ENCODE measurements at places on chromosomes 7 and 10.

DNA sequence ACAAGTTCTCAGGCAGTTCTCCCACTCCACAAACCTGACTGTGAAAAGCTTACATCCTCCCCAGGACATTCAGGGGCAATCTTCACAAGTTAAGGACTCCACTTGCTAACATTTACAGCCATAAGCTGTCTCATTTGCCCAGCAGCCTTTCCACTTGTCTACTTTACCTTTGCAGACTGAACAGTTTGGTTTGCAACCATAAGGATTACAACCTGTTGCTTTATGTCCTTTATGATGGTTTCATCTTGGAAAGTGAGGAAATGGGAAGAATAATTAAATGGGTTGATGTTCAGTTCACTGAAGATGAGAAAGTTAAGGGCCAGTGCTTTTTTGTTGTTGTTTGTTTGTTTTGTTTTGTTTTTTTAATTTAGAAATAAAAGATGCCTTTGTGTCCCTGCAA lies 92.4 kb downstream of the FAM204A start:
- DNase-seq: no peak

GRCh38 chr7:76125560-76125959 lies 76.1 kb upstream of the SRRM3 start:
- no peak for DNase-seq

DNA sequence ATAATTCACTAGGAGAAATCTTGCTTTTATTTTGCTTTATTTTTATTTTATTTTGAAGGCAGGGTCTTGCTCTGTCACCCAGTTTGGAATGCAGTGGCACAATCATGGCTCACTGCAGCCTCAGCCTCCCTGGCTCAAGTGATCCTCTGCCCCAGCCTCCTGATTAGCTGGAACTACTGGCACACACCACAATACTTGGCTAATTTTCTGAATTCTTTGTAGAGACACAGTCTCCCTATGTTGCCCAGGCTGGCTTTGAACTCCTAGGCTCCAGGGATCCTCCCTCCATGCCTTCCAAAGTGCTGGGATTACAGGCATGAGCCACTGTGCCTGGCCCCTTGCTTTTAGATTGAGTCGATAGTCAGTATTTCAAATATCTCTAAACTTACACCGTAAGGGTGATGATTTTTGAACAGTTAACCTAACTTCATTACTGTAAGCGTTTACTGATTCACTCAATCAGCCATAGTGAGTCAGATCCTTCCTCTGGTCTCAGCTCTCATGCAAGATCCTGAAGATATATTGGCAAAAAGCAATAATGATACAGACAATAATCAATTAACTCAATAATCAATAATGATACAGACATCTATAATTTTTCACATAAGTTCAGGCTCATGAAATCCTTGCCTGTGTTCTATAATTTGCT lies 239.5 kb downstream of the KIAA1217 start:
- DNase-seq: no peak

DNA sequence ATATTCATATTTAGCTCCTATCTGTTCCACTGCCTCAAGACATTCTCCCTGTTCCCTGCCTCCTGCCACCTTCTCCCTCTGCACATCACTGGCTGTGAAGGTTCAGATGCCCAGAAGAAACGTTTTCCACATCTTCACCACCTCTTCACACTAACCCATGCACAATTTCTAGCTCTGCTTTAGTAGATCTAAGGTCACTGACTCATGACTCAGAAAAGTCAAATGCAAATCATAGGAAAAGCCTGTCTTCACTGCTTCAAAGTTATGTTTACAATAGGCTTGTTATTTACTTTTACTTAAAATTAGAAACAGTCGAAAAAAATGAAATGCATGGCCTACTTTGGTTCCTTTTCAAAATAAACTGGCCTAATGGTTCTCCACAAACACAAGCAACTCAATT lies 2.5 kb downstream of the SCRN1 start:
- DNase-seq: no peak

DNA sequence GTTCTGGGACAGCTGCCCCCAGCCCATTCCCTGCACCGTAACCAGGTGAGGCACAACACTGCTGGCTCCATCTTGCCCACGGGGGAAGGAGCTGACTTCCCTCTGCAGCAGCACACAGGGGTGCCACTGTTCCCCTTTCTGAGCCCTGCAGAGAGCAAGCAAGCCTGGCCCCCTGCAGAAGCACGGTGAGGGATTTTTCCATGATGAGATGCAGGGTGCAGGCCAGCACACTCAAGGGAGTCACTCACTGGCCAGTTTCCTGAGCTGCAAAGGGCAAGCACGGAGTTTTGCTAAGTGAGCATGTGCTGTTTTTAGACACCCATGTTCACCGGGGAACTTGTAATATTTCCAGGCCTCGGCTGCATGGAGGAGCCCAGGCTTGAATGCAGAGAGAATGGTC lies 176.6 kb downstream of the PIP4K2A start:
- no peak for DNase-seq

DNA sequence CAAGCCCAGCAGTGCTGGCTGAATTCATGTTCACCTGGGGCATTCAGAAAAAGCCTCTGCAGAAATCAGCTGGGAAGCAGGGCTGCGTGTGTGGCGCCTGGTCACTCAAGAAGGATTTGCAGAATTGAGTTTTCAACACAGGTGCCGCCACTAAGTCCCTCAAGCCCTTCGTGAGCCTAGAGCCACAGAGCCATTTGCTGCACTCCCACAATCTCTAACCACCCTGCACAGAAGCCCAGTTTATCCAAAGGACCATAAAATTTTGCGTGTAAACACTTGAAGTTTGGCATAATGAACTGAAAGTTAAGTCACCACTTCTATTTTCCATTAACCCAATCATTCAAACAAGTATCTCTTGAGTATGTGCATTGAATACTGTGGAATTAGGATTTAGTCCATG lies 136.2 kb downstream of the DIP2C start:
- no peak for DNase-seq

GRCh38 chr10:43708262-43708661 lies 59.6 kb upstream of the ZNF32 start:
- DNase-seq: no peak

DNA sequence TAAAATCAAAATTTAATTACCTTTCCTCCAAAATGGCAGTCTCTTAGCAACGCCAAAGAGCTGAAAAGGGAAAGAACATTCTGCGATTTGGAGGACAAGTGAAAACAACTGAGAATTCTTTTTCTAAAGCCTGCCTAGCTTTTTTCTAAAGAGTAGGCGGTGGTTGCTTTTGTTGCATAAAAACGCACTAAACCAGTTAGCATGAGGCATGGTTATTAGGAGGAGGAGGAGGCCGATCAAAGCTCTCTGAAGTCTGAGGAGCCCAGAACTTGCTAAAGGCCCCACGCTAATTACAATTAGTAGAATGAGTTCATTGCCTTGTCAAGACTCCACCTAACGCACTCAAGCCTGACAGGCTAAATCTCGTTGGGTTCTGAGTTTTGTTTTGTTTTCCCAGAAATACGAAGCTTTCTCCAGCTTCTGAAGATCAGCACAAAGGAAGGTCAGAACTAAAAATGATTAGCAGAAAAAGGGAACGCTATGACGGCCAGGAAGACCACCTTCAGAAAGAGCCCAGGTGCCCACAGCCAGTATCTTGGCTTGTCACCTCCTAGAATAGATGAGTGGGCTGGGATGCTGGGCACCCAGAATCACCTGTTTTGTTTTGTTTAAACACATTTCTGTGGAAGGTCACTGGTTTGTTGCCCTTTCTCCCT lies 72.0 kb downstream of the FGFR2 start:
- no peak for DNase-seq

DNA sequence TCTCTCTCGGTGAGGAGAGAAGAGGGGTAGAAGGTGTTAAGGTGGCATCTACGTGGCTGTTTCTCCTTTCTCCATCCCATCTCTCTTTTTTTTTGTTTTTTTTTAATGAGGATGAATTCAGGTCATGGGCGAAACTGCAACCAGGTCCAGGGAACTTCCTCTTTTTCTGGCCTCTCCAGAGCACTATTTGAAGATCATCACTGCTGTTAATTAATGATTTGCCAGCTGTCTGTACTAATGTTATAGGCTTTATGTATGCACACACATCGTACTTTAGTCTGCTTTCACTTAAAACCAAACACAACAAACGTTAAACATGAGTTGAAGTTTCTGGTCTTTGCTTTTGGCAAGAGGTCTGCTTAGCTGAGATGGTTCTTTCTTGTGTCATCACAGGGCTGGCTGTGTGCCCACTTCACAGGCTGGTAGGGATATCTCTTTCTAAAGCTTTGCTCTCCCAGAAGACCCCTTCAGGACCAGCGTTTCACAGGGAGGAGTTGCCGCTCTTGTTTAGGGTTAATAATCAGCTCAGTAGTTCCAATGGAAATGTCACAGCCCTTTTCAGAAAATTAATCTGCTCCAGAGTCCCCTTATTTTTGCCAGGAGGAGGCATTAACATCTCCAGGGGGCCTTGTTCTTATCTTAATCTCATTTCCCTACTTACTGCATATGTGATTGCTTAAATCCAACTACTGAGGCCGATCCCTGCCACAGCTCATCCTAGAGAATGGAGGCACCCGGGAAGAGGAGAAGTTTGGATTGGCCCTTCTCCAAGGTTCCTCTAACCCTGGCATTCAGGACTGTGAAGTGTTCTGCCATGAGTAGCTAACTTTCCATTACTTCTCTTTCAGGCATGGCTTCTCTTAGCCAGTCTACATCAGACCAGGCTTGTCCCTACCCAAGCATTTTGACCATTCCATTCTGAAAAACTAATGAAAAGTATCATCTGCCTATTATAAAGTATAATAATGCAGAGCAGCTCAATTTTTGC lies 273.9 kb upstream of the NFE2L3 start:
- DNase-seq: no peak

DNA sequence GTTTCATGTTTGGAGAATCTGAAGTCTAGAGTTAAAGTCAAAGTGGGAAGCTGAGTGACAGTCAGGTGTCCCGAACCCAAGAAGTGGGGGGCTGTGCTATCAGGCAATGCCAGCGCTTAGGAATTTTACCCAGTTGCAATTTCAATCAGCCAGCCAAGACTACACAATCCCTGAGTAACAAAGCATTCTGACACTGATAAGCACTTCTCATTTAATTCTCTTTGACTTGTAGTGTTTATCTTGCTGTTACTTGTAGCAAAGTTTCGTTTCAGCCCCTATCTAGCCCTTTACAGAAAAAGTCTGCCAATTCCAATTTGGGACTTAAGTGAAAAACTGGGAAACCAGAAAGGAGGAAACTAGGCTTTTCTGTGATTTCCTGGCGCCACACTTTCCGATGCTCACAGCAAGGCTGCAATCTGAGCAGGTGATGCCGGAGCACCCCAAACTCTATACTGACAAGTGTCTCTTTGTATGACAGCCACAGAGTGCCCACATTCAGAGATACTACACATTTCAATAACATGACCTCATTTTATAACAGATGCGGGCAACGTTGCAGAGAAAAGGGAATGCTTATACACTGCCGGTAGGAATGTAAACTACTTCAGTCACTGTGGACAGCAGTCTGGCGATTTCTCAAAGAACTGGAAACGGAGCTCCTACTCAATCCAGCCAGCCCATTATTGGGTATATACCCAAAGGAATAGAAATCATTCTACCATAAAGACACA lies 61.0 kb downstream of the ITIH5 start:
- DNase-seq: no peak

DNA sequence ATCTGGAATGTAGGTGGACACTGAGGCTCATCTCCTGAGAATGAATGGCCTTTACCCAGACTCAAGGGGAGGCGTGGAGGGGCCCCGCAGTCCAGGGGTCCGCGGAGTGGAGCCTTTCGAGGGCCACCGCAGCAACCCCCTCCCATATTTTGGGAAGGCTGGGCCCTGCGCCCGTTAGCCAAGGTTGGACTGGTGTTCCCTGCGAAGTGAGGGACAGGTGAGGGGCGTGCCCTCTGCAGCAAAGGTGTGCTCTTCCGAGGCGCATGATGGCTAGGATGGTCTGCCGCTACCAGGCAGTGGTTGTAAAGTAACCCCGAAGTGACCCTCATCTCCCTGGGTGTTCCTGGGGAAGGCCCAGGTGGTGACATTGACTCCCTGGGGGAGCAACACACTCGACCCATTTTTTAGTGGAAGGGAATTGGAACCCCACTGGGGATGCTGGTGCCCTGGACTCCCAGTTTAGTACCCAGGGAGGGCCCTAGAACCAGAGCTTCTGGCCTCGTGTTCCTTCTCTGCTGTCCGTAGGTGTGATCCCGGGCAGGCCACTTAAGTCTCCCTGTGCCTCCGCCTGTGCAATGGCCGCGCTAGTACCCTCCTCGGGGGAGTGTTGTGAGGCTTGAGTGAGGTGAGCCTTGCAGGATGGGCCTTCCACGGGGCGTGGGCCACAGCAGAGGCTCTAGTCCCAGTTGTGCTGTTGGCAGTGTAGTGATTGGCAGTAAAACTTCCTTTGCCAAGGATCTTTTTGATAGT lies 779 bp downstream of the FAM241B start:
- DNase-seq: no peak

DNA sequence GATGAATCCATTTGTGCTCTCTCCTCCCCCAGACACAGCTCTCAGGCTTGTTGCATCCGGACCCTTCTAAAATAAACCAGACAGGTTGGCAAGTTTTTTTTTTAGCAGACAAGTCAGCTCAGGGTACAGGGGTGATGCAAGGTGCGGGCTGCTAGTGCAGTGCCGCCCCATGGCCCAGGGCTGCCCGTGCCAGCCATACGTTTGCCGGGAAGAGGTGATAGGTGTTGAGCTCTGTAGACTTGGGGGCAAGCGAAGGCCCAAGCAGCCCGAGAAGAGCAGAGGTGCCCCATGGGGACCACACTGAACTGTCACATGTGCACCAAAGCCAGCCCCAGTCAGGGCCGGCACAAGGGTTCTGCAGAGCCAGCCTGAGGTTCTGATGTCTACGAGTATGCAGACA lies 57.1 kb upstream of the PDSS1 start:
- DNase-seq: no peak

GRCh38 chr10:59434463-59435321 lies 72.3 kb upstream of the FAM13C start:
- no peak for DNase-seq

- no peak for DNase-seq
Measured at GRCh38 chr7:106372126-106372525, 87.3 kb upstream of the NAMPT start.

- no peak for DNase-seq
Measured at GRCh38 chr7:103640031-103640779, 194.2 kb upstream of the SLC26A5 start.

DNA sequence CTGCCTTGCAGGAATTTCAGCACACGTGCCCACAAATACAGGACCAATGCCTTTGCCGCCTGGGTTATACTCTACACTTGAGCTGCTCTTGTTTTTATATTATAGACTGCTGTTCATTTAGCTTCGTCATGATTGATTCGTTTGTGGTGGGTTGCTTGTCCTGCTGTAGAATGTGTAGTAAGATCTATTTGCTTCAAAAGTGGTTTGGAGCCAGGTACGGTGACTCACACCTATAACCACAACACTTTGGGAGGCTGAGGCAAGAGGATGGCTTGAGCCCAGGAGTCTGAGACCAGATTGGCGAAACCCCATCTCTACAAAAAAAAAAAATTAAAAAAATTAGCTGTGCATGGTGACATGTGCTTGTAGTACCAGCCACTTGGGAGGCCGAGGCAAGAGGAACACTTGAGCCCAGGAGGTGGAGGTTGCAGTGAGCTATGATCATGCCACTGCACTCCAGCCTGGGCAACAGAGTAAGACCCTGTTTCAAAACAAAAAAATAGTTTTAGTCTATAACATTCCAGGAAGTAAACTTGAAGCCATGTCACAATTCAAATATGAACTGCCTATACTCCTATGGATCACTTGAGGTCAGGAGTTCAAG lies 9.0 kb upstream of the RHBDD2 start:
- DNase-seq: no peak

Measured in GM20000 (cell line).